NCI-H2029 treated with DMSO at 0.1 percent for 48 hours (cell line): ENCODE measurements at places on chromosomes 5 and 9.

DNA sequence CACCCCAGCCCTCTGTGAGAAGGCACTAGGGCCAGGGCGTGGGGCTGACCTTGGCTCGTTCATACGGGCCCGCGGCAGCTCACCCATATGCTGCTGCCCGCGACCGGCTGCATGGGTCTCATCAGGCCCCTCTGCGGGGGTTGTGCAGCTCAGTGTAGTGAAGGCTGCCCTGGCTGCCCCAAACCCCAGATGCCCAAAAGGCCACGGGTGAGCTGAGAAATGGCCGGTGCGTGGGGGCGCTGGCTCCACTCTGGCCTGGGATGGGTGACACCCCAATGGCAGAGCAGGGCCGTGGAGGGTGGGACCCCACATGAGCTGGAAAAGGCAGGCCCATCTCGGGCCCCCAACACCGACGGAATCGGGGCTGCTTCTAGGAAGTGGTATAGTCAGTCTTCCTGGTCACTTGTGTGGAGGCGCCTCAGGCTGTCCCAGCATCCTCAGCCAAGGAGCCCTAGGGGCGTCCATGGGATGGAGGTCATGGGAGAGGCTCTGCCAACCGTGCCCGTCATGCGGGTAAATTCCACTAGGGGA, 19.4 kb upstream of the LRRC14B start:
- DNase-seq = no peak

DNA sequence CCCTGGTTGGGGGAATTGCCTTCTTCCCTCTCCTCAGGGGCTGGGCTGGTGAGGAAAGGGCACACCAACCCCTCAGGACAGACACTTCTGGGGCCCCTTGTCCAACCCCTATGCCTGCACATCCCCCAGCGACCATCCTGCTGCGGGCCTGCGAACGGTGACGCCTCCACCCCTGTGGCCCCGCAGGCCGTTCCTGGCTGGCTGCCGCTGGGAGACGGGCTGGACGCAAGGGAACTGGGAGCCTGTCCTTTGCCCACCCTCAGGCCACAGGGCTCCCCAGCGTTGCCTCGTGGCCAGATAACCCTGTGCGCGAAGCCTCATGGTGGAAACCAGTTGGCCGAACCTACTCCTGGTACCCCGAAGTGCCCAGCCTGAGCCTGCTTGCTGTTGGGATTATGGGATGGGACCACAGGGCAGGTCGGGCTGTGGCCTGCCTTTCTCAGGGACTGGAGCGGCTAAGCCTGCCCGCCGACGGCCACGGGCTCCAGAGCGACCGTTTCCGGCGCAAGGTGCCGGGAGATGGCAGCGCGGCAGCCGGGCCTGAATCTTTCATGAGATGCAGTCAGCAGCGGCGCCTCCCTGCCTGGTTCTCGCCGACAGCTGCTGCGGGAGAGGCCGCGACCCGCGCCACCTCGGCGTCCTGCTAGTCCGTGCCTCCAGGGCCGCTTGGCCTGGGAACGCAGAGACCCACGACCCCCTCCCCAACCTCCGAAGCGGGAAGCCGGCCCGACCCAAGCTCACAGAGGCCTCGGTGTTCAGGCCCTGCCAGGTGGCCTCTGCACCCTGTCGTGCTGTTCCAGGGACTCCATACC, 6.5 kb upstream of the PITX1 start:
- no peak for DNase-seq

GRCh38 chr5:132060501-132061161, at the start of gene IL3:
Gene IL3, plus strand, starts transcription at chr5:132060655. Its CDS starts 52 bp downstream, at chr5:132060707.
- no peak for DNase-seq

GRCh38 chr5:108531367-108532128, 149.7 kb upstream of the FBXL17 start:
- DNase-seq = no peak

- DNase-seq = no peak
Observed at GRCh38 chr5:154377754-154378533, 67.9 kb upstream of the SAP30L start.

DNA sequence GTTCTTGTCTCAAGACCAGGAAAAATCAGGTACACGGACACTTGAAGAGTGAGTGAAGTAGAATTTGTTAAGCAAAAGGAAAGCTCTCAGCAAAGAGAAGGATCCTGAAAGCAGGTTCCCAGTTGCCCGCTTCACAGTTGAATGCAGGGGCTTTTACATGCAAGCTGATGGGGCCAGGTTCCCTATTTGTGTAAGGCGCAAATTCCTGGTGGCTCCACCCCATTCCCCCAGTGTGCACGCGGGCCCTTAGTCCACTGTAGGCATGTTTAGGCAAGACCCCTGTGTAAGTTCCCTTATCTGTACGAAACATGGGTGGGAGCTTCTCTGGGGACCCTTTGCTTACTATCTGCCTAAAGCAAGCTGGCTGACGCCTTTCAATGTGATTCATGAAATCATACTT, 2.7 kb upstream of the AGTPBP1 start:
- DNase-seq = no peak

DNA sequence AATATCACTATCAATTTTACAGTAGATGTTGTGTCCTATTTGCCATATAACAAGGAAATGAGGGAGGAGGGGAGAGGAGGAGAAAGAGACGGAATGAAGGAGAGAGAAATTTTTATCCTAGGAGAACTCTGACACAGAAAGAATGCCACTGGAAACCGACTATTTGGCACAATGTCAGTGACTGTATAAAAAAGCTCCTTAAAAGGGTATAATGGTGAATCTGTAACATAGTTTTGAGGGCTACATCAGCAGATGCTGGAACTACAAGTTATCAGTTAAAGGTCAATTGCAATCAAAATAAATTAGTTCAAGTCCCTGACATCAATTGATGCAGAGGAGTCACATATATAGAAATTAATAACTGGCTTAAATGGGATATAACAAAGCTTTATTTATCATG, 5.7 kb downstream of the EDIL3 start:
- no peak for DNase-seq

GRCh38 chr5:101977729-101978345, 318.2 kb downstream of the SLCO4C1 start:
- peak; percentile 74 for DNase-seq
